ENCODE measurements at places on chromosomes 11 and 22. TPM values are rescaled to one million over a fixed set of nuclear protein-coding genes. Genes with fewer than 3 reads are reported as not detected.

VSIG10L2 gene
- total RNA-seq = not detected

- peak; percentile 36 for DNase-seq
Observed at GRCh38 chr11:65719871-65720210, 757 bp downstream of the RNASEH2C start.

DNA sequence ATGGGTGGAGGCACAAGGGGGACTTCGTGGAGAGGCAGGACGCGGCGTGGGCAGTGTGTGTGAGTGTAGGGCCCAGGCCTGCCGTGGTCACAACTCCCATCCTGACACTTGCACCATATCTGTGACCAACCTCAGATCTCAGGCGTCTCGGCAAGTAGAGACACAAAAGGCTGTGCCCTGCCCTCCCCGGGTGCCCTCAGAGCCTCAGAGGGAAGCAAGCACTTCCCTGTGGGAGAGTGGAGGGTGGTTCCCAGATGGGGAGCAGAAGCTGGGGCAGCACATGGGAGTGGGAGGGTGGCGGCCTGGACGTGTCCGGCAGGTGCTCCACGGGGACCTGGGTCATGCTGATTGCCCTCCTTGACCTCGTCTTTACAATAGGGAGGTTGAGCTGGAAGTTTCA lies 20.4 kb downstream of the B3GAT1 start:
- no peak for DNase-seq

GRCh38 chr11:77993902-77994301 lies 566 bp downstream of the INTS4 start:
- no peak for DNase-seq

DNA sequence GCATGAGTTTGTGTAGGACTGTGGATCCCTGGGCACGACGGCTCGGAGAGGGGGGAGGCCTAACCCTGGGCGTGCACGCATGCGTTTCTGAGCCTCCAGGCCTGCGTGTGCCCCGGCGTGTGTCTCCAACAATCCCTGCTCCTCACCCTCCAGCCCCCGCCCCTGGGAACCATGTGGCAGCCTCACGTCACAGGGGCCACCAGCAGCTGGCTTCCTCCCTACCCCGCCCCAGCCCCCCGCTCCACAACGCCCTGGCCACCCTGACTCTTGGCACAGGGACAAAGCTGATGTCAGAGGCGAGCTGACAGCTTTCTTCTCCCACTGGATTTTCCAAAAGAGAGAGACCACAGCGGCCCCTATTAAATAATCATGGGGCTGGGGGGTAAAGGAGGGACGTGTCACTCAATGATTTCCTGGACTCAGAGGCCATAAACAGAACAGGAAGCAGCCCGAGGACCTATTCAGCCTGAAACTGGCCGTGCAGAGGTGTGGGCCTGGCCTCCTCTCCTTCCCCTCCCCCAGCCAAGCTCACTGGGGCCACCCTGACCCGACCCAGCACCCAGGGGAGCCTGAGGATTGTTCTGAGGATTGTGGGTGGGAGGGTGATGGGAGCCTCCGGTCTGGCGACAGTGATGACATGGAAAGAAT lies 6.8 kb upstream of the LIF start:
- DNase-seq = peak; percentile 78

DNA sequence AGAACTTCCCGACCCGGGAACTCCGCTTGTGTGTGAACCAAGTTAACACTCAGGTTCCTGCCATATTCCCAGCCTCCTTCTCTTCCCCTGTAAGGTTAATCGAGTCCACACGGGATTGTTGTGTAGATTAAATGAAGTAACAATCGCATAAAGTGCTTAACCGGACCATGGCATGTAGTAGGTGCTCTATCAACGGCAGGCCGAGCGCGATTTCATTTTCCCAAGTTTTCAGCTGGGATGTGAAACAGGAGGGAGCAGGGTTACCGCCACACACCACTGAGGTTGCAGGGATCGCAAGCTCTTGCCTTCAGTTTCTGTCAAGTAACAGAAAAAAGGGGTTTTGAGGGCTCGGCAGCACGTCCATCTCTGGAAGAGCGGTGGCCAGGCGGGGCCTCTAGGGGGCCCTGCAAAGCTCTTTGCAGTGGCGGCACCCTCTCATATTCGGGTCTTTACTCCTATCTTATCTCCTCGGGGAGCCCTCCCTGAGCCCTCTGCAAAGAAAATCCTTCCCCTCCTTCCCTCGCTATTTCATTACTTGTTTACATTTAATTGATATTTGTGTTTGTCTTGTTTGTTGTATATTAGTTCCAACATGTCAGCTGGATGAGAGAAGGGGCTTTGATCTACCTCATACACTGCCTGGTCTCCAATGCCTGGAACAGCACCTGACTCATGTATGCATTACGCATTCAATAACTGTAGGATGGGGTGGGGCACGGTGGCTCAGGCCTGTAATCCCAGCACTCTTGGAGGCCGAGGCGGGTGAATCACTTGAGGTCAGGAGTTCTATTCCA lies 816 bp upstream of the PLEKHA7 start:
- peak; percentile 26 for DNase-seq

DNA sequence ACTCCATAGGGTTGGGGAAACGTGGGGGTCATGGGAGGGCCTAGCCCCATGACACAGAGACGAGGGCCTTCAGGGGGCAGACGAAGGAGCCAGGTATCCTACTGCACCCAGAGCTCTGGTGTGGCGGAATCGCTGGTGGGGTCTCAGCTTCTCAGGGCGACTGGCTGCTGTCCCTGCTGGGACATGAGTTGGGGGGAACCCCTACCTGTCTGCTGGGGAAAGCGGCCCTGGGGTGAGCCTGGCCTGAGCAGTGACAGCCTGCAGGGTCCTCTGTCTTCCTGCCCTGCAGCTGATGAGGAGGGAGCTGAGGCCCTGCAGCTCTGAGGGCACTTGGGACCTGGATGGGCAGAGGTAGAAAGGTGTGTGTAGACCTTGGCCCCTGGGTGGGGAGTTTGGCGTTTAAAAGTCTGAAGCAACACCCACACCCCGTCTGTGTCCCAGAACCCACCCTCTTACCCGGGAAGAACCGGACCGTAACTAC lies 33.6 kb upstream of the GRAMD4 start:
- no peak for DNase-seq

SCGB2A2 gene
- not detected for total RNA-seq

DNA sequence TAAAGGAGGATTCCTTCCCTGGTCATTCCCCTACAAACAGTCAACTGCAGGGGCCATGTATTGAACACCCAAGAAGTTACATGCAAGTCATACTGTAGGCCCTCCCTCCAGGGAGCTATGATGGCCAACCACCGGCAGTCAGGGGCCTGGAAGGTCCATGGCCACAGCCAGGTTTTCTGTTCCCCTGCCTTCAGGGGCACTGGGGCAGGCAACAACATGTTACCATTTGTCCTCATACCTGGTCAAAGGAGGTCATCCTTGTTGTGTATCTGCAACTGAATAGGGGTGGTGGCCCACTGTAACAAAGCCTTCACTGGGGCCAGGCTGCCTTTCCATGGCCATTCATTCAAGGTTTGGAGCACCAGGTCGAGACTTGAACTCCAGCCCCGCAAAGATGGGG lies 433.6 kb downstream of the DYNC2H1 start:
- no peak for DNase-seq

- DNase-seq = no peak
Observed at GRCh38 chr11:122226810-122227379, 110.9 kb upstream of the BLID start.

DNA sequence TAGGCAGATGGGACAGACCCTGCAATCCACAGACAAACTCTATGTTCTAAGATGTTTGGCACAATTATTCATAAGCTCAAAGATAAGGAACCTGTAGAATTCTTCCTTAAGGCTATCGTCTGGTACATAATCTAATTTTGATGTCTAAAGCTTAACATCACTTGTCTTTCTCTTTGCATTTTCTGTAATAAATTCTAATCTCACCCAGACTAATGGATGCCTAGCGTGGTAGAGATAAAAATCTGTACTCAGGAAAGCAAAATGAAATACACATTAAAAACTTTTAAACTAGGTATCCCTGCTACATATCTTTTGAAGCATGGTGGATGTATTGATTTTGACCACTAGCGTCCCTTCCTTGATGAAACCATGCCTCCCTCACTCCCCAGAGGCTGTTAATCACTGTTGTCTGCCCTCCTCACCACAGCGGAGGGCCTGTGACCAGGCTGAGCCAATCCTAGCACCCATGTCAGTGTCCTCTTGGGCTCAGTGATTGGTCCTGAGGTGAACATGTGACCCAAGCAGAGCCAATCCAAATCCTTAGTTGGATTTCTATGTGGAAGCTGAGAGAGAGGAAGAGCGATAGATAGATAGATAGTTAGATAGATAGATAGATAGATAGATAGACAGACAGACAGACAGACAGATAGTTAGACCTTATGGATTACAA lies 82.2 kb upstream of the GRK3 start:
- DNase-seq = no peak

DNA sequence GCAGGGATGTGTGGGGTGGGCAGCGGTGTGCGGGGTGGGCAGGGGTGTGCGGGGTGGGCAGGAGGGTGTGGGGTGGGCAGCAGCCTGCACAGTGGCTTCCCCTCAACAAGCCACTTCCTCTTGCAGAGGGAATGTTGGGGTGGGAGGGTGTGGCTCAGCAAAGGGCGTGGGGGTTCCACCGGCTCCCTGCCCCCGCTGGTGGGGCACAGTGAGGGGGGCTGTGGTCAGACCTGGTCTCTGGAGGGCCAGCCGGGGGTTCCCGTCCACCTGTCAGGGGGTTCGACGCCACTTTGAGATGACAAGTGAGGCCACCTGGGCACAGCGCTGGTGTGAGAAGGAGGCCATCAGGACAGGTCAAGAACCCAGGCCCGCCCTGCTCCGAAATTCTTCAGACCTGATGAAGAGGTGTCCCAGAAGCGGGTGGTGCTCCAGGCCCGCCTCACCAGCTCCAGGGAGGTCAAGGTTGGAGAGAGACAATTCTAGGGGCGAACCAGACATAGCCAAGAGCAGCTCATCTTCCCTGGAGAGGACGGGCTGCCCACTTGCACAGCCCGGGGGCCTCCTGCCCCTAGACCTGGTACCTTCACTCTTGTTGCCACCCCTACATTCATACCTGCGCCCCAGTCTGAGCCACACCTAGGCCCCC lies 1.3 kb downstream of the C11orf21 start:
- DNase-seq = no peak

DNA sequence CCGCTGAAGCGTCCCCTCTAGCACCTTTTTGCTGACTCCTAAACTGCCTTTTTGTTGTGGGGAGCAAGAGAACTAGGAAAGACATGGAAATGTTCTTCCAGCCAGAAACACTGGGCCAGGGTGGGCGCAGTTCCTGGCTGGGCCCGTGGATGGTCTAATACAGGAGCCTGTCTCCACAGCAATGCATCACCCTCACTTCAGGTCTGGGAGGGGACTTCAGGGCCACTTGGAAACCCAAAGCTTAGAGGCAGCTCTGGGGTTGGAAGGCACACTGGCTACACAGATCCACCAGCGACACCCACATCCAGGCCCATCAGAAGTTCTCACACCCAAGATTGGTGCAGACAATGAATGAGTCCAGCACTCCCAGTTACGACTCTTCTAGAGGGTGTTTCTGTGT lies 120.3 kb downstream of the ETS1 start:
- no peak for DNase-seq

NLRP14 gene
- 0.41 TPM for total RNA-seq

DNA sequence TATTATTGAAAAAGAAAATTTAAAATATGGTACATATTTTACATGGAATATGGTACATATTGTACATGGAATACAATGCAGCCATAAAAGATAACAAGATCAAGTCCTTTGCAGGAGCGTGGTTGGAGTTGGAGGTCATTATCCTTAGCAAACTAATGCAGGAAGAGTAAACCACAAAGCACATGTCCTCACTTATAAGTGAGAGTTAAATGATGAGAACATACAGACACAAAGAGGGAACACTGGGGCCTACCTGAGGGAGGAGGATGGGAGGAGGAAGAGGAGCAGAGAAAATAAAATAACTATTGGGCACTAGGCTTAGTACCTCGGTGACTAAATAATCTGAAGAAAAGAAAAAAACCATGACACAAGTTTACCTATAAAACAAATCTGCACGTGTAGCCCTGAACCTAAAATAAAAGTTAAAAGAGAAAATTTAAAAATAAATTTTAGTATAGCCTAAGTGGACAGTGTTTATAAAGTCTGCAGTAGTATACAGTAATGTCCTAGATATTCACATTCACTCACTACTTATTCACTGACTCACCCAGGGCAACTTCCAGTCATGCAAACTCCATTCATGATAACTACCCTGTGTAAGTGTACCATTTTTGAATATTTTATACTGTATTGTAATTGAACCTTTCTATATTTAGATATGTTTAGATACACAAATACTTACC lies 204.4 kb downstream of the FAM76B start:
- no peak for DNase-seq

DNA sequence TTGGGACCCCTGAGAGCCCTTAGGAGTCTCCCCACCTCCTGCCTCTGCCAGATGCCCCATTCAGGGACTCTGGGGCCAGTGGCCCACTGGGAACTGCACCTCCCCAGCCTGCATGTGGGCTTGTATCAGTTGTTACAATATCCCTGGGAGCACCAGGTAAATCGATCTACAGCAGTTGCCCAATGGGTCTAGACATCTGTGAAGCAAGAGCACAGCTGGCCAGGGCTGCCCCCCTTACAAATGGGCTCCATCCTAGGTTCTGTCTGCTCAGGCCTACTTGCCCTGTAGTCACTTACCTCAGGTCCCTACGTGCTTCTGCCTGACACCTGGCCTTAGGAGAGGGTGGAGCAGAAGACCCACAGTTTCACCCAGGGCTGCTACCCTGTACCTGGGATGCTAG lies 62.7 kb downstream of the HIRA start:
- no peak for DNase-seq

DNA sequence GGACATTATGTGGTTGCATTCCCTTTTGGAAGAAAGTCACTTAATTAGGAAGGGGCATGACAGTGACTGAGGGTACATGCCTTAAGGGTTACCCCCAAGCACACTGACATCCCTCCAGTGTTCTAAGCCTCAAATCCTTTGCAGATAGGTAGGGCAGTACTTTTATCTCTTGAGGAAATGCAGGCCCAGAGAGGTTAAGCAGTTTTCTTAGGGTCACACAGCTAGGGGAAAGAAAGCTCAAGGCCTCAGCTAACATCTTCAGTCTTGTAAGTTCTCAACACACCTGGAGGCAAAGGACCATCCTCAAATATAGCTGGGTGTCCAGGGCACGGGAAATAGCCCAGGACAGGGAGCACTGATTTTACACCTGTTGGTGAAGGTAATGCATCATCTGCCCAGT lies 31.6 kb downstream of the KIAA1671 start:
- no peak for DNase-seq

DNA sequence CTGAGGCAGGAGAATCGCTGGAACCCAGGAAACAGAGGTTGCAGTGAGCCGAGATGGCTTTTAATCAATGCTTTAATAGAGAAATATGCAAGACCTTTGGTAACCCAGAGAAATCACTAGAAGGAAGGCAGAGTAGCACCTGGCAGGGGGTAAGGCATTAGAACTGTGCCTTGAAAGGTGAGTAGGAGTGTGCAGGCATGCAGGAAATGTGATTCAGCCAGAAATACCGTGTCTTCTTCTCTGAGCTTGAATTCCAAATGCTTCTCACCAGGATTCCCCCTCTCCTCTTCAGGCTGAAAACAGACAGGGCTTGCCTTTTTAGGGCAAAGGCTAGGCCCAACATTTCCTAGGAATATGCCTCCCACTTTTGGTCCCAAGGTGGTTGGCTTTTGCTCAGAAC lies 51.0 kb downstream of the OR4D9 start:
- DNase-seq = no peak

Data from frontal cortex (tissue), 4 donors.